ENCODE measurements at places on chromosomes 2 and 18. TPM values are rescaled to one million over a fixed set of nuclear protein-coding genes. Genes with fewer than 3 reads are reported as not detected.

LRRC30 gene
- total RNA-seq, result not detected

- no peaks in the 10 kb centered on the region for H3K4me1 ChIP-seq
- DNase-seq, result no peak
- H3K4me3 ChIP-seq, result no peak overlapping the region
Observed at GRCh38 chr18:55510809-55511208, 77.2 kb downstream of the TCF4 start.

MEIS1 gene
- 14.7 TPM for total RNA-seq

UCN gene
- total RNA-seq, result 0.32 TPM

LHCGR gene
- total RNA-seq, result not detected

DNA sequence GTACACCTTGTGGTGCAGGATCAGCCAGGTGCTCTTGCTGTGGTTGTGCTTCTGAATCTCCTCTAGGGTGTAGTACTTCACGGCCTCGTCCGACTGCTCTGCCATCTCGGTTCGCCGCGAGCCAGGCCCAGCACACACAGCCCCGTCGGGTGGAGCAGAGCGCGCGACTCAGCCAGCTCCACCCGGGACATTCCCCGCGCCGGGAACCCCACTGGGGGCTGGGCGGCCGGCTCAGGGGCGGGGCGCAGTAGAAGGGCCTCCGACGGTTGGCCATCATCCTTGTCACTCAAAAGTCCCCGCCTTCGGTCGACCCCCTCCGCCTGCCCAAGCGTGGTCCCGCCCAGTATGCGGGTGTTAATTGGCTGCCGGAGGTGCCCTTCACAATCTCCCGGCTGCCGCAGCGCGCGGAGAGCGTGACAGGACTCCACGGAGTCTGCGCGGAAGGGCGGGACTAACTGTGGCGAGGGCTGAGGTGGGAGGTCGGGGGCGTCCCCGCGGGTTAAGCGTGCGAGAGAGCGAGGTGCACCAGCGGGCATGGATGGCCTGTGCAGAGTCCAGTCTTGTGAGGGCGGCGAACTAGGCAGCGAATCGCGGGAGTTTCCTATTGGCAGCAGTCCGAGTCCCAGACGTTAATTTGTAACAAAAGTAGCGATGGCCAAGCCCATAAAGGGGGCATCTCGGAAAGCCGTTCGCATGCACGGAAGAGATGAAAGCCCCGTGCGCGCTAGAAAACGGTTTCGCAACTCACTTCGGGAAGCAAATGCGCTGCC, at the start of gene CYB5A:
Gene CYB5A (minus strand): TSS at position 193 of the 770 bp plus-strand sequence. CDS start 88 bp downstream, at position 105.
- H3K4me3 ChIP-seq, result peak within 1 kb of the TSS; percentile 67
- H3K27me3 ChIP-seq, result no peaks in the 10 kb centered on the region
- peak; percentile 92 for DNase-seq
- no peaks in the 10 kb centered on the region for H3K36me3 ChIP-seq

- H3K4me1 ChIP-seq, result no peaks in the 10 kb centered on the region
- no peak for DNase-seq
- H3K4me3 ChIP-seq, result no peak overlapping the region
- H3K27ac ChIP-seq, result no peak overlapping the region
Observed at GRCh38 chr2:37091873-37092272, 7.6 kb downstream of the GPATCH11 start.

GRCh38 chr2:127069003-127069402, 38.0 kb downstream of the BIN1 start:
- H3K36me3 ChIP-seq, result 0 out of 2 replicates have a peak, but pooled peaks cover 6% of the 10 kb centered on the region
- no peak for DNase-seq
- H3K4me3 ChIP-seq, result no peak overlapping the region
- H3K27me3 ChIP-seq, result no peaks in the 10 kb centered on the region

GRCh38 chr2:172408143-172408766, 19.1 kb upstream of the ITGA6 start:
- H3K4me3 ChIP-seq, result no peak overlapping the region
- H3K4me1 ChIP-seq, result no peaks in the 10 kb centered on the region
- no peaks in the 10 kb centered on the region for H3K27me3 ChIP-seq

AMER3 gene
- not detected for total RNA-seq

DNA sequence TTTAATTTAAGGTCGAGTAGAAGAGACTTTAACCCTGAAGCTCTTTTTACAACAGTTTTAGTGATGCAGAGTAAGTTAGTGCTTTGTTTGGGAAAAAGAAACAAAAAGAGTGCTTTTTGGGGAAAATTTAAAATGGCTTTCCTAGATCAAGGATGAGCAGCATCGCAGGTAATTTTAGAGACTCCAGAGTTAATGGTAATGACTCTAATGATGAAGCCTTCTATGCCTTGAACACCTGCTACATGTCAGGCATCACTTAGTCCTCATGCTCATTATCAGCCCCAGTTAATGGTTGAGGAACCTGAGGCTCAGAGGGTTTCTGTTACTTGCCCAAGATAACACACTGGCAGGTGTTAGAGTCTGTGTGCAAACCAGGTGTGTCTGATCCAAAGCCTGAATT, 167.8 kb downstream of the ACOXL start:
- no peaks in the 10 kb centered on the region for H3K36me3 ChIP-seq
- H3K4me1 ChIP-seq, result no peaks in the 10 kb centered on the region
- H3K27me3 ChIP-seq, result no peaks in the 10 kb centered on the region
- no peak overlapping the region for H3K27ac ChIP-seq

GRCh38 chr2:80256782-80257167, 47.8 kb downstream of the LRRTM1 start:
- no peak for DNase-seq
- no peak overlapping the region for H3K27ac ChIP-seq
- H3K4me1 ChIP-seq, result no peaks in the 10 kb centered on the region
- no peaks in the 10 kb centered on the region for H3K36me3 ChIP-seq
- H3K4me3 ChIP-seq, result no peak overlapping the region
- H3K27me3 ChIP-seq, result peaks cover 32% of the 10 kb centered on the region

- no peak overlapping the region for H3K27ac ChIP-seq
- H3K36me3 ChIP-seq, result no peaks in the 10 kb centered on the region
- no peak for DNase-seq
- H3K4me1 ChIP-seq, result no peaks in the 10 kb centered on the region
- no peaks in the 10 kb centered on the region for H3K27me3 ChIP-seq
- no peak overlapping the region for H3K4me3 ChIP-seq
Observed at GRCh38 chr18:45320724-45321123, 294.6 kb upstream of the SLC14A2 start.

MLPH gene
- total RNA-seq, result not detected

ANKRD30B gene
- not detected for total RNA-seq

- H3K4me1 ChIP-seq, result no peaks in the 10 kb centered on the region
- no peak overlapping the region for H3K27ac ChIP-seq
- H3K4me3 ChIP-seq, result no peak overlapping the region
- H3K36me3 ChIP-seq, result no peaks in the 10 kb centered on the region
- H3K27me3 ChIP-seq, result no peaks in the 10 kb centered on the region
Observed at GRCh38 chr2:109516445-109517117, 97.2 kb downstream of the SEPTIN10 start.

- H3K36me3 ChIP-seq, result 0 out of 2 replicates have a peak, but pooled peaks cover 8% of the 10 kb centered on the region
- peak; percentile 57 for DNase-seq
- H3K4me3 ChIP-seq, result no peak overlapping the region
- H3K4me1 ChIP-seq, result peaks cover 36% of the 10 kb centered on the region
- no peak overlapping the region for H3K27ac ChIP-seq
- no peaks in the 10 kb centered on the region for H3K27me3 ChIP-seq
Observed at GRCh38 chr2:101752716-101753616, 55.5 kb downstream of the MAP4K4 start.

DNA sequence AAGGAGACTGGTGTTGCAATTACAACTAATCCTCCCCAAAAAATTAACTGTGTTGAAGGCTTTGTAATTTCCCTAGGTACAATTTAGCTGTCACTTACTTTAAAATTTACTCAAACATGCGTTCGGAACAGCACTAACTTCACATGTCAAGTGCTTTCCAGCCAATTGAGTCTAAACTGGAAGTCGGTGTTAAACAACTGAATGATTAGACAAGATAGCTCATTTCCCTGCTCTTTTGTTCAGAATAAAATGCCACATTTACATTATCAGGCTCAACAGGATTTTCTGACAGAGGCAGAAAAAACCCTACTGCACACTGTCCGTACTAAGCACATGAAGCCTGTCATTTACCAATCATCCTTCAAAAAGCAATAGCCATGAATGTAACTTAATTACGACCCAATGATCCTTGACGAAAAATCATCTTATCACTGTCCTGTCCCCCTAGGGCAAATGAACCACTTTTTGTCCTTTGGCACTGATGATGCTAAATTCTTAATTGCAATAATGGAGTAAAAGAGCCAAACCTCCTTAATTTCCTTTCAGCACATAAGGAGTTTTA, 56.0 kb downstream of the LRPPRC start:
- no peaks in the 10 kb centered on the region for H3K4me1 ChIP-seq
- no peak overlapping the region for H3K27ac ChIP-seq
- peaks cover 74% of the 10 kb centered on the region for H3K36me3 ChIP-seq
- no peak overlapping the region for H3K4me3 ChIP-seq

DNA sequence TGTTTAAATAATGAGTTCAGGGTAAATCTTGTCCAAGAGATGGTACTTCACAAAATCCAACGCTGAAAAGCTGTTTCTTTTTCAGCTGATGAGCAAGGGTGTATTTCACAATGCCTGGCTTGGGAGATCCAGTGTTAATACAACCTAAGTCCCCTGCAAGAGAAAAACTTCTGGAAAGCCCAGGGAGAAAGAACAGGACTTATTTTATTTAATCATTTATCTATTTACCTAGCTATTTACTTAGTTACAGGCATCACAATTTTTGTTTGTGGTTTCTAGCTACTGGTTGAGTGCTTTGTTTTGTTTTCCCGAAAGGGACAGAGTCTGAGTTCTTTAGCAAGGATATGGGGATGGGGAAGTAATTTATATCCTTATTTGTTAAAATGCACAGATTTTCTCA, 598.2 kb upstream of the SYT4 start:
- H3K27me3 ChIP-seq, result no peaks in the 10 kb centered on the region
- no peak overlapping the region for H3K27ac ChIP-seq
- no peak overlapping the region for H3K4me3 ChIP-seq

C2orf72 gene
- total RNA-seq, result not detected

GRCh38 chr2:239778042-239778851, 246.9 kb downstream of the NDUFA10 start:
- DNase-seq, result peak; percentile 75
- no peaks in the 10 kb centered on the region for H3K36me3 ChIP-seq
- no peak overlapping the region for H3K4me3 ChIP-seq

All from SJCRH30 (cell line).